ENCODE measurements at places on chromosomes 1 and 21. TPM values are rescaled to one million over a fixed set of nuclear protein-coding genes. Genes with fewer than 3 reads are reported as not detected.

GRCh38 chr1:238143038-238143437 lies 252.3 kb upstream of the ZP4 start:
- DNase-seq, result no peak

DNA sequence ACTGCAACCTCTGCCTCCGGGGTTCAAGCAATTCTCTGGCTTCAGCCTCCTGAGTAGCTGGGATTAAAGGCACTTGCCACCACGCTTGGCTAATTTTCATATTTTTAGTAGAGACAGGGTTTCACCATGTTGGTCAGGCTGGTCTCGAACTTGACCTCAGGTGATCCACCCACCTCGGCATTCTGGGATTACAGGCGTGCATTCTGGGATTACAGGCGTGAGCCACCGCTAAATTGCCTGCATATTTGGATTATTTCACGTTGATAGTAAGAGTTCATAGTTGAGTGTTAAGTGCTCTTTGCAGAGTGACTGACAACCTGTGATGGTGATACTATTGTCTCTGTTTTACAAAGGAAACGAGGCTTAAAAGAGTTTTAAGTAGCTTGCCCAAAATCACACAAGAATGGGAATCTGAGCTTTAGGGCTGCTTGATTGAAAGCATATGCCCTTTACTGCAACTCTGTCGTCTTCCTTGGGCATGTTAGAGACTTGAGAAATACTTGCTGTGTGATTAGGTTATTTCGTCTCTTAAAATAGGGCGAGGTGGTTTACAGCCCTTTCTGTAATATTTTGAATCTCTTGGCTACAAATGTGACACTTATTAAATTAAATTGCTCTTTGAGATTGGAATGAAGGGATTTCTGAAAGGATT lies 12.4 kb downstream of the CDC42 start:
- no peak for DNase-seq

GRCh38 chr1:25433389-25434186 lies 2.9 kb downstream of the MACO1 start:
- DNase-seq, result no peak

The VN1R5 gene
- total RNA-seq, result not detected

The ZMYND12 gene
- total RNA-seq, result 0.54 TPM

Measured in foreskin keratinocyte (primary cell).